ENCODE measurements at places on chromosomes 7 and 10. TPM values are rescaled to one million over a fixed set of nuclear protein-coding genes. Genes with fewer than 3 reads are reported as not detected.

The CCL24 gene
- total RNA-seq, result not detected

The CLCN1 gene
- under 0.01 TPM for total RNA-seq

The ASZ1 gene
- total RNA-seq, result not detected

The FGF8 gene
- not detected for total RNA-seq

The XRCC2 gene
- 1.2 TPM for total RNA-seq

The INSYN2A gene
- total RNA-seq, result 0.36 TPM

The ADCYAP1R1 gene
- not detected for total RNA-seq
